Thoracic aorta (tissue), 2 donors: ENCODE measurements at places on chromosomes 1 and 21. TPM values are rescaled to one million over a fixed set of nuclear protein-coding genes. Genes with fewer than 3 reads are reported as not detected.

DNM3 gene
- total RNA-seq: 7.5 TPM

GRCh38 chr1:25103164-25103795 lies 129.0 kb downstream of the SYF2 start:
- H3K4me1 ChIP-seq: no peaks in the 10 kb centered on the region
- H3K27me3 ChIP-seq: no peaks in the 10 kb centered on the region
- no peak overlapping the region for H3K4me3 ChIP-seq
- H3K36me3 ChIP-seq: no peaks in the 10 kb centered on the region
- DNase-seq: no peak
- H3K27ac ChIP-seq: no peak overlapping the region

LHX8 gene
- total RNA-seq: not detected

DNA sequence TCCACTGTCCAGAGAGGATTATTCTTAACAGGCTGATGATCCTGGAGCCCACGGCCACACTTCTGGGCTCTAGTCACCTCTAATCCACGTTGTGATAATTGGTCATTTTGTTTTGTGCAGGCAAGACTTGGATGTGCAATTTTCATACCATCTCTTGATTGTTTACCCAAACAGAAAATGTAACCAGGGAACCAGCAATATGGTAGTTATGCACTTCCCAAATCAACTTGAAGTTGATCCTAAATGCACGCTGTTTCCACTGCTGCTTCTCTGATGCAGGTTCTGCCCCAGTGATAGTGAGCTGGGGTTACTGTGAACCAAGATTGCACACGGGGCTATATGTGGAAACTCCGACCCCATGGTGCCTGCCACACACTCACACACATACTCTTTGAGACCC lies 14.7 kb upstream of the KCNJ15 start:
- DNase-seq: no peak
- H3K4me3 ChIP-seq: no peak overlapping the region
- H3K27me3 ChIP-seq: no peaks in the 10 kb centered on the region
- no peaks in the 10 kb centered on the region for H3K36me3 ChIP-seq
- peak overlapping the region; percentile 92 for H3K27ac ChIP-seq

- no peaks in the 10 kb centered on the region for H3K27me3 ChIP-seq
- peaks cover 2% of the 10 kb centered on the region for H3K4me1 ChIP-seq
- peak overlapping the region; percentile 9 for H3K27ac ChIP-seq
- no peaks in the 10 kb centered on the region for H3K36me3 ChIP-seq
- no peak for DNase-seq
Observed at GRCh38 chr1:185816460-185816859, 82.3 kb downstream of the HMCN1 start.

- no peaks in the 10 kb centered on the region for H3K27me3 ChIP-seq
- no peak overlapping the region for H3K27ac ChIP-seq
- H3K4me3 ChIP-seq: no peak overlapping the region
- no peak for DNase-seq
- H3K4me1 ChIP-seq: no peaks in the 10 kb centered on the region
Observed at GRCh38 chr1:94562519-94563260, 21.1 kb upstream of the F3 start.

KRTAP7-1 gene
- total RNA-seq: not detected

- no peak for DNase-seq
- H3K36me3 ChIP-seq: no peaks in the 10 kb centered on the region
- H3K27ac ChIP-seq: no peak overlapping the region
- H3K27me3 ChIP-seq: no peaks in the 10 kb centered on the region
- peaks cover 3% of the 10 kb centered on the region for H3K4me1 ChIP-seq
- no peak overlapping the region for H3K4me3 ChIP-seq
Observed at GRCh38 chr1:54502342-54502741, 45.7 kb upstream of the ACOT11 start.

- H3K27me3 ChIP-seq: no peaks in the 10 kb centered on the region
- H3K4me3 ChIP-seq: no peak overlapping the region
- H3K27ac ChIP-seq: no peak overlapping the region
- no peak for DNase-seq
Observed at GRCh38 chr1:220507085-220507484, 20.9 kb upstream of the MARK1 start.

- H3K27me3 ChIP-seq: no peaks in the 10 kb centered on the region
- no peak for DNase-seq
- H3K36me3 ChIP-seq: no peaks in the 10 kb centered on the region
Observed at GRCh38 chr1:3359351-3359750, 95.1 kb upstream of the ARHGEF16 start.

DNA sequence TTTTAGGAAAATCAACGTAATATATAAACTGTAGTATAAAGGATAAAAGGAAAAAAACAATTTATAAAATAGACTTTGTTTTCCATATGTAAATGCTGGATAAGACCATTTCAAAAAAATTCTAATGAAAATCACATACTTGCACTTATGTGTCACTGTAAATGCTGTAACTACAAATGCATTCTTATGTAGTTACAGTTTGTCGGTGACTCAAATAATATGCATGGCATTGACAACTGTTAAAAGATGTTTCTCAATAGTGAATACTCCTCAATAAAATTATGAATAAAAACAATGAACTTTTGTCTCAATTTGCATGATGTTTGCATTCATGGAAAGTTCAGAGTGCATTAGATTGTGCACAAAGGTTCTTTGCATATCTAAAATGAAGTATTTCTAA lies 614.0 kb upstream of the CHRM3 start:
- H3K27me3 ChIP-seq: no peaks in the 10 kb centered on the region
- H3K36me3 ChIP-seq: no peaks in the 10 kb centered on the region
- no peak for DNase-seq

DNA sequence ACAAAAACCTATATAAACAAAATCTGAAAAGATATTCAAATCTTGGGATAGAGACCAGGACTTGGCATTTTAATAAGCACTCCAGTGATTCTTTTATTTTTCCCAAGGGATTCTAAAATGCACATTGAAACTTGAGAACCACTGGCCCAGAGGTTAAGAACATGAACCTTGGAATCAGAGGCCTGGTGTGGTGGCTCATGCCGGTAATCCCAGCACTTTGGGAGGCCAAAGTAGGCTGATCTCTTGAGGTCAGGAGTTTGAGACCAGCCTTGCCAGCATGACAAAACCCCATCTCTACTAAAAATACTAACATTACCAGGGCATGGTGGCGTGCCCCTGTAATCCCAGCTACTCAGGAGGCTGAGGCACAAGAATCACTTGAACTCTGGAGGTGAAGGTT lies 12.9 kb upstream of the CEP85 start:
- H3K4me1 ChIP-seq: peaks cover 13% of the 10 kb centered on the region
- H3K27me3 ChIP-seq: no peaks in the 10 kb centered on the region
- H3K27ac ChIP-seq: no peak overlapping the region
- no peaks in the 10 kb centered on the region for H3K36me3 ChIP-seq

GRCh38 chr1:150775276-150775675 lies 9.7 kb upstream of the CTSS start:
- H3K27ac ChIP-seq: no peak overlapping the region
- H3K36me3 ChIP-seq: no peaks in the 10 kb centered on the region
- no peaks in the 10 kb centered on the region for H3K4me1 ChIP-seq
- no peak overlapping the region for H3K4me3 ChIP-seq
- DNase-seq: no peak
- H3K27me3 ChIP-seq: no peaks in the 10 kb centered on the region

DNA sequence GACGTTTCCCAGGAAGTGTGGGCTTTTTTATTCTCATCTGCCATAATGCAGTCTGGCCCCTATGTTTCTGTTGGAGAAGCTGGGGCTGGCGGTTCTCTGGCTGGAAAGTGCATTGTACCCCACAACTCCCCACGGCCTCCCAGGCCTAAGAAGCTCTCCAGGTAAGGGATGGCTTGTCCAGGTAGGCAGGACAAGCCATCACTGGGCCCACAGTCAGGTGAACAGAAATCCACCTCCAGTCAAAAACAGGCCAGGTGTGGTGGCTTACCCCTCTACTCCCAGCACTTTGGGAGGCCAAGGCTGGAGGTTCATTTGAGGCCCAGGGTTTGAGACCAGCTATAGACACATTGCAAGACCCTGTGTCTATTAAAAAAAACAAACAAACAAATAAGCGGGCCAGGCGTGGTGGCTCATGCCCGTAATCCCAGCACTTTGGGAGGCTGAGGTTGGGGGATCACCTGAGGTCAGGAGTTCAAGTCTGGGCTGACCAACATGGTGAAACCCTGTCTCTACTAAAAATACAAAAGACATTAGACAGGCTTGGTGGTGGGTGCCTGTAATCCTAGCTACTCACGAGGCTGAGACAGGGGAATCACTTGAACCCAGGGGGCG lies 3.1 kb upstream of the WNT9A start:
- H3K4me3 ChIP-seq: no peak overlapping the region
- H3K27ac ChIP-seq: no peak overlapping the region
- H3K36me3 ChIP-seq: no peaks in the 10 kb centered on the region
- peaks cover 10% of the 10 kb centered on the region for H3K4me1 ChIP-seq
- H3K27me3 ChIP-seq: no peaks in the 10 kb centered on the region

NMNAT1 gene
- total RNA-seq: 4.7 TPM

HUNK gene
- total RNA-seq: 0.27 TPM

GRCh38 chr1:9071554-9072235 lies 2.3 kb upstream of the SLC2A5 start:
- no peak overlapping the region for H3K27ac ChIP-seq
- H3K27me3 ChIP-seq: no peaks in the 10 kb centered on the region
- no peaks in the 10 kb centered on the region for H3K36me3 ChIP-seq
- peaks cover 12% of the 10 kb centered on the region for H3K4me1 ChIP-seq
- DNase-seq: no peak
- no peak overlapping the region for H3K4me3 ChIP-seq

GRCh38 chr1:59645893-59646292 lies 168.9 kb upstream of the HOOK1 start:
- H3K4me1 ChIP-seq: no peaks in the 10 kb centered on the region
- DNase-seq: no peak
- H3K27ac ChIP-seq: no peak overlapping the region
- no peaks in the 10 kb centered on the region for H3K27me3 ChIP-seq

GRCh38 chr1:59718064-59718988 lies 96.4 kb upstream of the HOOK1 start:
- H3K27ac ChIP-seq: no peak overlapping the region
- no peaks in the 10 kb centered on the region for H3K27me3 ChIP-seq
- no peak overlapping the region for H3K4me3 ChIP-seq
- no peak for DNase-seq

RGS5 gene
- total RNA-seq: 1,385 TPM

DNA sequence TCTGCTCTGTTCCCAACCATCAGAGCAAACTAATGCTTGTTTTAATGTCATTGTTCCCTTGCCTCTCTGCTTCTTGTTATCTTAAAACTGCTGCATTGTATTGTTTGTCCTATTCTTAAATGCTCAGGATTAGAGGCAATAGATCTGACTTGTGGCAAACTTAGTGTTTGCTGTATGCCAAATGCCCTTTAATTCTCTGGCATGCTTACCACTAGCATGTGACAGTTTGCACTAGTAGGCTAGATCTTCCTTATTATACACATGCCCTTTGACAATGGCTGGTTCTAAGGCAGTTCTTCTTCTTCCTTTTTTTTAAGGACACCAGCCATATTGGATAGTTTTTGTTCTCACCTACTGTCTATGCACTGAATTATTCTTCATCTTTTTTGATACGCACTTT lies 30.1 kb downstream of the PALMD start:
- DNase-seq: no peak
- no peaks in the 10 kb centered on the region for H3K27me3 ChIP-seq
- H3K36me3 ChIP-seq: no peaks in the 10 kb centered on the region
- no peak overlapping the region for H3K4me3 ChIP-seq

DNA sequence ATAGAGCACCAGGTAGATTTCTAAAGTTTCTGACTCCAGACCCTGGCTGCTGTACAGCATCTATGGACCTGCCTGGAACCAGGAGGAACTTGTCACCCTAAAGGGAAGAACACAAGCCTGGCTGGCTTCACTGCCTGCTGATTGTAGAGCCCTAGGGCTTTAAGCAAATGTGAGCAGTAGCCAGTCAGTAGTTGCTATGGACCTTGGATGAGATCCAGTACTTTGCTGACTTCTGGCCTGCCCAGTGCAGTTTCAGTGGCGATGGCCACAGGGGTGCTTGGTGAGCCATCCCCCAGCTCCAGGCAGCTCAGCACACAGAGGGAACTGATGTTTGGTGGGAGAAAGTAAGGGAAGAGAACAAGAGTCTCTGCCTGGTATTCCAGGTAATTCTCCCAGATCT lies 68.4 kb downstream of the ATP6V1G3 start:
- H3K4me3 ChIP-seq: no peak overlapping the region
- no peaks in the 10 kb centered on the region for H3K4me1 ChIP-seq
- DNase-seq: no peak
- H3K27me3 ChIP-seq: no peaks in the 10 kb centered on the region

RGS18 gene
- total RNA-seq: 1.8 TPM

DNA sequence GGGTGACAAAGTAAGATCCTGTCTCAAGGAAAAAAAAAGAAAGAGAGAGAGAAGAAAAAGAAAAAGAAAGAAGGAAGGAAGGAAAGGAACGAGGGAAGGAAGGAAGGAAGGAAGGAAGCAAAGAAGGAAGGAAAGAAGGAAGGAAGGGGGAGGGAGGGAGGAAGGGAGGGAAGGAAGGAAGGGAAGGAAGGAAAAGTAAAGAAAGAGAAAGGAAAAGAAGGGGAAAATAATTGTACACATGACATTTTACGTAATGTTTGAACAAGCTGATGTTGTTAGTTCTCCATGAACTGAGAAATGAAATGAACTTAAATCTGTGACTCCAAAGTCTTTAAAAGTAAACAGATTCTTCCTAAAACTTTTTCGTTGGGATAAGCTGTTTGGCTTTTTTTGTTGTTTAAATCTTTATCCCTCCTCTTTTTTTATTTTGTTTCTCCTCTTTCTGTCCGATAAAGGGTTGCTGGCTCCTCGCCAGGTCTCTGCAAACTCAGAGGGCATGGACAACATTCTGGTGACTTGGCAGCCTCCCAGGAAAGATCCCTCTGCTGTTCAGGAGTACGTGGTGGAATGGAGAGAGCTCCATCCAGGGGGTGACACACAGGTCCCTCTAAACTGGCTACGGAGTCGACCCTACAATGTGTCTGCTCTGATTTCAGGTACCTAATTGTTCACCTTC lies 59.8 kb downstream of the IL12RB2 start:
- H3K36me3 ChIP-seq: no peaks in the 10 kb centered on the region
- H3K27ac ChIP-seq: no peak overlapping the region
- no peaks in the 10 kb centered on the region for H3K4me1 ChIP-seq
- DNase-seq: no peak
- no peaks in the 10 kb centered on the region for H3K27me3 ChIP-seq
- H3K4me3 ChIP-seq: no peak overlapping the region

SERPINC1 gene
- total RNA-seq: not detected

BTBD8 gene
- total RNA-seq: 3.8 TPM

DNA sequence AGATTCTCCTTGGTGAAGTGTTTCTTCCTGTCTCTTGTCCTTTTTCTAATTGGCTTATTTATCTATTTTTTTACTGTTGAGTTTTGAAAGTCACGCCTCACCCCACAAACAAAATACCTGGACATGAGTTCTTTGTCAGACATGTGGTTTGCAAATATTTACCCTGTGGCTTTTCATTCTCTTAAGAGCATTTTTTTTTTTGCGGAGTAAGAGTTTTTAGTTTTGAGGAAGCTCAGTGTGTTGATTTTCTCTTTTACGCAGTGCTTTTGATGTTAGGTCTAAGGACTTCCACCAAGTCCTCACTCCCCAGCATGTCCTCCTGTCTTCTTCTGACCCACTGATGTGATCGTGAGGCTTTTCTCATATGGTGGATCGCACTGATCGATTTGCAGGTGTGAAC lies 7.6 kb downstream of the DFFB start:
- no peak for DNase-seq
- H3K27ac ChIP-seq: no peak overlapping the region
- no peaks in the 10 kb centered on the region for H3K4me1 ChIP-seq

ACTA1 gene
- 0.99 TPM for total RNA-seq

- H3K27me3 ChIP-seq: no peaks in the 10 kb centered on the region
- DNase-seq: no peak
- H3K4me1 ChIP-seq: no peaks in the 10 kb centered on the region
- H3K36me3 ChIP-seq: no peaks in the 10 kb centered on the region
- H3K4me3 ChIP-seq: no peak overlapping the region
- no peak overlapping the region for H3K27ac ChIP-seq
Observed at GRCh38 chr21:36545776-36546511, 66.0 kb upstream of the CLDN14 start.
